Immature natural killer cell (primary cell): ENCODE measurements at places on chromosomes 5 and 9.

DNA sequence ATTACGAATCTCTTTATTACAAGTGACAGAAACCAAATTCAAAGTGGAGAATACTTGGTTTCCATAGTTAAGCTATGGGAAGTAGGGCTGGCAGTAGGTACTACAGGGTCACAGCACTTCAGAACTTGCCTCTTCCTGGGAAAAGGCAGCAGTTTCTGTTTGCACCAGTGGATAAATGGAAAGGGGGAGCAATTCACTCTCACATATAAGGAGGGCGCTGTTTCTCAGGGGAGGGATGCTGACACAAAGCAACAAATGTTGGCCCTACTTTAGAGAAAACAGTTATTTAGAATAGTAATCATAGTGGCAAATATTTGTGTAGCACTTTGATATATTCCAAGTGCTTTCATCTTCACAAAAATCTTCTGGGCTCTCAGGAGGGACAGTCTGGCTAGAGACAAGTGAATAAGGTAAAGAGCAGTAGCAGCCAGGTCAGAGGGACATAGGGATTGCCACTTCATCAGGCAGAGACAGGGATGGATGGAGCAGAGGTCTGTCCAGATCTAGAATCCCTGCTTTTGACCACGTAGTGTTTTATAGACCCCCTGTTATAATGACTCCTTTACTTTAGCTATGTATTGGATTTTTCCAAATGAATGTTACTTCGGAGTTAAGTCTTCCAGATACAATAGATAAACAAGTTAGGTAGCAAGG is 554.8 kb upstream of the SGCD start:
- no peak for DNase-seq

DNA sequence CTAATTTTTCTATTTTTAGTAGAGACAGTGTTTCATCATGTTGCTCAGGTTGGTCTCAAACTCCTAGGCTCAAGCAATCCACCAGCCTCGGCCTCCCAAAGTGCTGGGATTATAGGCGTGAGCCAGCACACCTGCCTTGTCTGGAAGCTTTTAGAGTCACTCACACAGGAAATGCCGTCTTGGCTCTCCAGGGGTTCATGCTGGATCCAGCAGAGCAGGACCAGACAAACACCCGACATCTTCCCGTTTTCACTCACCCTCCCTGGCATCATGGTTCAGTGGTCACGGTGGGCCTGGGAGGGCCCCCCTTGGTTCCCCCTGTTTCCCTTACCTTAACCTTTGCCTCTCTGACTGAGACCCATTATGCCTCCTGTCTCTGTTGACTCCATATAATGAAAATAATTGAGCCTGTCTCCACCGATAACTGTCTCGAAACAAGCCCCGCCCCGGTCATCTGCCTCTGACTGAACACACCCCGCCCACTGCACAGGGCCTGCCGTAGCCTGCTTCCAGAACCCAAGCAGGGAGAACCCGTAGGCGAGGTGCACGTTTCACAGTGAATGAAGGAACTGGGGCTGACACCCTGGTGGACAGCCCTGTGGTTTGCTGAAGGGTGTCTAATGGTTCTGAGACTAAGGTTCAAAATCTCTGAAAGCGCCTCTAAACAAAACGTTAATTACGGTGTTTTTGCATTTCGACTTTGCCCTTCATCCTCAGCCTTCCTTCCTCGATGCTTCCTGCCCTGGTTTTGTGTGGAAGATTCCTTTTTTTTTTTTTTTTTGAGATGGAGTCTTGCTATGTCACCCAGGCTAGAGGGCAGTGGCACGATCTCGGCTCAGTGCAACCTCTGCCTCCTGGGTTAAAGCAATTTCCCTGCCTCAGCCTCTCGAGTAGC is 39.7 kb upstream of the SPRY4 start:
- DNase-seq: no peak

DNA sequence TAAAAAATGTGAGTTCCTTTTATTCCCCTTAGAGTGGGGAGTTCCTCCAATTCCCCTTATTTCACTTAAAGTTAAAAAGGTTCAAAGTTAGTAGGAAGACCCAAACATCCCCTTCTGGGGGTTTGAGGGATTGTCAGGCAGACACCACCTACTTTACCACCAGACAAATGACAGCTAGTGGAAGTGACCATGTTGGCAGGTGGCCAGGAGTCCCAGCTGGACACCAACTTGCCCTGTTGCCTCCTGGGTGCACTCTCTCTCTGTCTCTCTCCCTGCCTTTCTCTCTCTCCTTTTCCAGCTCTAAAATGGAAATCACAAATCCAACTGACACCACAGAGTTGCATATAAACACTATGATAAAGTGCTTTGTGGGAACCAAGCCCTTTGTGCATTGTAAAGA is 307.7 kb upstream of the TLE4 start:
- DNase-seq: no peak

DNA sequence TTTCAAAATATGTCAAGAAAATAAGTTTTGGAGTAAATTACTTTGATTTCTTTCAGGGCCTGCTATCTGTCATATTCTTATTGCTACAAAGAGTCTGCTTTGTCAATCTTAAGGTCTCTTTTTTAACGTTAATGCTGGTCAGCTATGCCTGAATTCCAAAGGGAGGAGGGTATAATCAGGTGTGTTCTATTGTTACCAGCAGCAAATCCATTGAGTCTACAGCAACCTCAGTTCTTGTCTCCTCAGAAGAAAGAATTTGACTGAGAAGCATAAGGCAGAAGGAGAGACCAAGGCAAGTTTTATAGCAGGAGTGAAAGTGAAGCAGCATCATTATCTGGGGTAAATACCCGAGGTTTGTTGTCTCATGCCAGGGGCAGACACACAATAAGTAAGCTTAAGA is 23.7 kb upstream of the MINAR2 start:
- no peak for DNase-seq

GRCh38 chr9:21982861-21983560 is 11.2 kb downstream of the CDKN2A start:
- DNase-seq: no peak

DNA sequence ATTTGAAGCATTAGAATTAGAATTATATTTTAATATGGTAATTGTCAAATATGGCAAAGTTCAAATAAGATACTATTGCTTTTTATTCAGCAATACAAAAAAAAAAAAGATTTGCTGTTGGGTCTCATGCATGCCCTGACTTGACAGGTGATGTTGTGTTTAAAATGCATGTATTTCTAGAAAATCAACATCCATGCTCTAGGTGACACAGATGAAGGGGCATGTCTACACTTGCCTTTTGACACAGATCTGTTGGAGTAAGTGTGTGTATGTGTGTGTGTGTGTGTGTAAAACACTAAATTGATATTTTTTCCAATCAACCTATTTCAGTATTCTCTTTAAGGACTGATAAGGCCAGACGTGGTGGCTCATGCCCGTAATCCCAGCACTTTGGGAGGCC is 38.1 kb upstream of the SMARCA2 start:
- no peak for DNase-seq

- no peak for DNase-seq
Observed at GRCh38 chr5:149273950-149274349, 2.3 kb downstream of the AFAP1L1 start.

GRCh38 chr9:119500072-119500771 is 131.0 kb upstream of the BRINP1 start:
- no peak for DNase-seq

DNA sequence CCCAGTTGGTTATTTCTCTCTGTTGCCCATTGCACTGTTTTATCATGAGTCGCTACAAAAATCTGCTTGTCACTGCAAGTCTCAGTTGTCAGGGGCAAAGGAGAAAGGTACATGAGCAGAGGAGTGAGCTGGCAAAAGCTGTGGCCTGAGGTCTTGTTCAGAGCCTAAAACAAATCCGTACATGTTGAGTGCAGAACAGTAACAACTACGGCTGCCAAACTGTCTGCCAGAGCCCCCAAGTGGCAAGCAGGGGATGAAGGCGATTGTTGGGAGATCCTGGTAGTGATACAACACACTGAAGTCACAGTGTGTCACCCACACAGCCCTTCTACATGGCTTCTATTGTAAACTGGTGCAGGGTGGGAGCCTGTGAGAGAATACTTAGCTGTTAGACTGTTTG is 50.9 kb downstream of the BRINP1 start:
- no peak for DNase-seq

- peak; percentile 28 for DNase-seq
Observed at GRCh38 chr5:95081500-95081960, 203.4 kb downstream of the MCTP1 start.

DNA sequence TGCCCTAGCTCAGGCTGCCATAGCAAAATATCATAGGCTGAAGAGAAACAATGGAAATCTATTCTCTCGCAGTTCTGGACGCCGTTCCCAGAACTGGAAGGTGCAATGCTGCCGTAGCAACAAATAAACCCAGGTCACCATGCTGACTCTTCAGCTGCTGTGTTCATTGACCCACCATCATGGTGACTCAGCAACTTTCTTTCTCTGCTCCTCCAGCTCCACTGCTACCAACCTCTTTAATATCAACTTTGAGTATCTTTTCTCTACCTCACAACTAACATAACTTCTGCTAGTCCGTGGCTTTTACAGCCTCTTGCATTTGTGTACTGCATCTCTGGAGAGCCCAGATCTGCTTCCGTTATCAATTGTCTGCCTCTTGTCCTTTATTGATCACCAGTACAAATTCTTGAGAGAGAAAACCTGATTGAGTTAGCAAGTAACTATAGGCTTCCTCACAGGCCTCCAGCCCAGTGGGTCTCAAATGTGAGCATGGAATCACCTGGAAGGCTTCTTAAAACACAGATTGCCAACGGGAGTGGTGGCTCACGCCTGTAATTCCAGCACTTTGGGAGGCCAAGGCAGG is 47.3 kb upstream of the SLC30A5 start:
- no peak for DNase-seq

- no peak for DNase-seq
Observed at GRCh38 chr9:105309531-105309931, 65.1 kb downstream of the SLC44A1 start.

GRCh38 chr9:131960311-131960710 is 119.4 kb downstream of the MED27 start:
- no peak for DNase-seq

DNA sequence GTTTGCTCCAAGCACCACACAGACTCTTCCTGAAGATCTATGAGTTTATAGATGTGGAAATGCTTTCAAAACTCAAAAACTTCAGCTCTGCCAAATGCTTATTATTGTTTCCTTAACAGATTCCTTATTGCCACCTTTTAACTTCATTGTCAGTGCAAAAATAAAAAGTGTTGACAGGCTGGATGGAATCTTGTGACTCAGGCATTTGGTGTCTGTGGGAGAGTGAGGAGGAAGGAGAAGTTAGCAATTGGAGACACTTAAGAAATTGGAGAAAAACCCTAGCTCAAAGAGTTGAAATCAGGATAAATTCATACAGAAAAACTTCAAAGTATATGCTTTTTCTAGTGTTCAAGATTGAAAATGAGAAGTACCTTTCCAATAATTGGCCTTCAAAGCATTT is 140.6 kb upstream of the PUM3 start:
- DNase-seq: no peak

- peak; percentile 56 for DNase-seq
Observed at GRCh38 chr5:181181650-181182565, 23.1 kb downstream of the TRIM7 start.

GRCh38 chr5:37640088-37640487 is 199.8 kb downstream of the GDNF start:
- DNase-seq: no peak

DNA sequence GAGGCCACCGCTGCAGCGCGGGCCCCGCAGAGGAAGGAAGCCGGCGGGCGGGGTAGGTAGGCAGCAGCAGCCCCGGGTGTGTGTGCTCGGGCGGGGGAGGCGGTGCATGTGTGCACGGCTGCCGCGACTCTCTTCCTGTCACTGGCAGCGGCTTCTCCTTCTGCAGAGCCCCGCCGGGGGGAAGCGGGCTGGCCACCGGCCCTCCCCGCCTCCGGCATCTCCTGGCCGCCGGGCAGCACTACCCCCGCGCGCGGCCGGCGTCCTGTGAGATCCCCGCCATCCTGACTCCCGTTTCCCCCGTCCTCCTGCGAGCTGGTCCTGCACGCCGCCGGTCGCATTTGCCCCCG is 315 bp downstream of the PIK3R1 start:
- DNase-seq: no peak

- DNase-seq: no peak
Observed at GRCh38 chr5:112616812-112617547, 120.7 kb upstream of the APC start.

GRCh38 chr5:171275841-171276544 is 33.1 kb upstream of the TLX3 start:
- no peak for DNase-seq
